ENCODE measurements at places on chromosomes 2 and 18.

DNA sequence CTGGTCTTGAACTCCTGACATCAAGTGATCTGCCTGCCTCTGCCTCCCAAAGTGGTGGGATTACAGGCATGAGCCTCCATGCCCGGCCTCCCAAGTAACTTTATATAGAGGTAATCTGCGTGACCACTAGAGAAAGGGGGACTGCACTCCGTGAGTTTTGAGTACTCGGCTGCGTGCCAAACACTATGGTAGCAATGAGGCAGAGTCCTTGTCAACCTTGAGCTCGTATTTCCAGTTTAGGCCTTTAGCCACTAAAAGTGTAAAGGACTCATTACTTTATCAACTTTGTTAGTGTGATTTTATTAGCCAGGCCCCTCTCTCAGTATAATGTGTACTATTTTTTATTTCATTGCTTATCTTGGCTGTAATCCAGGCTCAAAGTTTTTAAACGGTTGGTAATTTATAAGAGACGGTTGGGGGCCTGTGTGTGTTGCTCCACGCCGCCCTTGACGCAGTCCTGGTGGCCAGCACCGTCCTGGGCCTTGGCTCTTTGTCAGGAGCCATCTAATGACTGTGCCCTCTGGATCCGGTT lies 56.2 kb downstream of the ZCCHC2 start:
- no peak for DNase-seq

- no peak for DNase-seq
These were observed 22.4 kb downstream of the ALK start for GRCh38 chr2:29898999-29899398.

GRCh38 chr2:98886066-98886554 lies 49.9 kb downstream of the CRACDL start:
- DNase-seq: no peak

- DNase-seq: no peak
These were observed 67.8 kb downstream of the DIPK1C start for GRCh38 chr18:74389171-74389927.

- no peak for DNase-seq
These were observed 29.6 kb downstream of the CSRNP3 start for GRCh38 chr2:165499131-165499530.

GRCh38 chr2:182921234-182921633 lies 54.8 kb upstream of the FRZB start:
- DNase-seq: no peak

Measured in GOT3 (cell line).